BJ (cell line): ENCODE measurements at places on chromosomes 5 and 9.

GRCh38 chr5:41863871-41864486 is 6.2 kb downstream of the OXCT1 start:
- no peak for DNase-seq

DNA sequence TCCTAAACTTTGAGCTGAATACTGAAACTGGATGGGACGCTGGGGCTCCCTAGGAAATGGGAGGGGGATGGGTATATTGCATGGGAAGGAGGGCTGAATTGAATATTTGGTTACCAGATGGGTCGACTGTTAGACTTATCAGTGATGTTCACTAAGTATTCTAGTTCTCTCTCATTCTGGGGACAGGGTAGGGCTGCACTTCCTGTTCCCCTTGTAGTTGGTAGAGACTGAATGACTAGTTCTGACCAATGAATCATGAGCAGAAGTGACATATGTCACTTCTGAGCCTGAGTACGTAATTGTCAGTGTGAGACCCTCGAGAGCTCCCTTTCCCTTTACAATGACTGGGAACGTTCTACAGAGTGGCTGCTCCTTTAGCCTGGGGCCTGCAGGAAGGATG is 55.5 kb upstream of the DMRT1 start:
- DNase-seq: no peak

GRCh38 chr5:114430532-114430931 is 68.7 kb downstream of the KCNN2 start:
- no peak for DNase-seq

GRCh38 chr5:9470410-9470809 is 75.5 kb downstream of the SEMA5A start:
- DNase-seq: no peak

GRCh38 chr9:72871685-72872084 is 81.2 kb downstream of the ALDH1A1 start:
- no peak for DNase-seq

DNA sequence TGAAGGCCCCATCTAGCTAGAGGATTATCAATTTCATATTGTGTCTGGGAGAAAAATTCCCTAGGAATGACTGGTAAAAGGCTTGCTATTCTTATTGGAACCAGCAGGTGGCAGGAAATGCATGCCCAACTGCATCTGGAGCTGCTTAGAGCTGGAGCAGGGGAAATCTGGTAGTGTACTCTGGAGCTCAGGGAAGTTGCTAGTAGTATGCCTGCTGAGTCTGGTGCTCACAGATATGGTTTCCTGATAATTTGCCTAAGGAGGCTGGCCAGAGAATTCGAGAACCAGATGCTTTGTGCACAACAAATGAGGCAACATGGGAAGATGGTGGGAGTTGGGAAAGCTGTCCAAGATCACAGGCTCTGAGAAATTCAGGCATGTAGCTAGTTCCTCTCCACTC is 53.7 kb downstream of the G3BP1 start:
- DNase-seq: peak; percentile 13

- DNase-seq: no peak
Observed at GRCh38 chr5:178626484-178627258, at the start of gene CLK4. CLK4 (minus strand) TSS chr5:178627050; CDS start chr5:178623416, 3,634 bp downstream.
